Left ventricle myocardium inferior (tissue), 1 donor: ENCODE measurements at places on chromosomes 4 and X. TPM values are rescaled to one million over a fixed set of nuclear protein-coding genes. Genes with fewer than 3 reads are reported as not detected.

ODAPH gene
- total RNA-seq, result not detected

SPON2 gene
- 13.9 TPM for total RNA-seq

TBC1D8B gene
- 2.0 TPM for total RNA-seq

SPANXA1 gene
- not detected for total RNA-seq

DNA sequence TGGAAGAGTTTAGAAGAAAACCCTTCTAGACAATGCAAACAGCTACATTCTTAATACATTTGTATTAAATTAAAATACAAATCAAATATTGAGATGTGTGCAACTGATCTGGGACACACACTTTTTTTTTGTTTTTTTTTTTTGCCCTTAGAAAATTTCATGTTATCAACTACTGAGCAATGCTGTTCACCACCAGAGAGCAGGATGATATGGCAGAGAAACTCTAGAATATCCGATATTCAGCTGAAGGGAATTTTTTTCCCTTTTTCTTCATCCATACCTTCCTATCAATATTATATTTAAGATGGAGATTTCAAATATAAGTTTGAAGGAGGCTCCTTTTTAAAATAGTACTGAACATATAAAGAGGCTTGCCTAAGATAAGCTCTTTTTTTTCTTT is 1.0 kb downstream of the NDST3 start:
- peaks cover 79% of the 10 kb centered on the region for H3K27me3 ChIP-seq
- H3K27ac ChIP-seq, result no peak overlapping the region
- peaks cover 13% of the 10 kb centered on the region for H3K4me1 ChIP-seq
- H3K4me3 ChIP-seq, result no peak overlapping the region

GRCh38 chr4:52751487-52751911 is 274 bp upstream of the ERVMER34-1 start:
- H3K4me1 ChIP-seq, result peaks cover 20% of the 10 kb centered on the region
- peaks cover 42% of the 10 kb centered on the region for H3K27me3 ChIP-seq
- peak overlapping the region; percentile 33 for H3K27ac ChIP-seq

DNA sequence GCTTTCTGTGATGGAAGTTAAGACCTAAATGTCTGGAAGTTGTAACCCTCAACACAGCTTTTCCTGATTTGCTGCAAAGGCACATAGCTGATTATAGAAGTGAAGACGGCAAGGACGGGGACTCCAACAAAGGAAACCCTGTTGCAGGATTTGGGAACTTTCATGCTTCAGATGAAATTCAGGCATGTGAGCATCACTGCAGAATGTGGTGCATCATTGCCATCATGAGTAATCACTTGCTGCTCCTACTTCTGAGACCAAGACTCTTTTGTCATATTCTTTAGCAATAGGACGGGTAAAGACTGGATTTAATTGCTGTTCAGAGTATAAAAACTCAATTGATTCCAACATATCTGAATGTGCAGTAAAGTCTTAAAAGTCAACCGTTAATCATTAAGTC is 35.8 kb downstream of the YIPF6 start:
- peaks cover 24% of the 10 kb centered on the region for H3K36me3 ChIP-seq
- H3K27ac ChIP-seq, result no peak overlapping the region
- H3K4me3 ChIP-seq, result no peak overlapping the region
- no peaks in the 10 kb centered on the region for H3K4me1 ChIP-seq
- no peak for DNase-seq

DNA sequence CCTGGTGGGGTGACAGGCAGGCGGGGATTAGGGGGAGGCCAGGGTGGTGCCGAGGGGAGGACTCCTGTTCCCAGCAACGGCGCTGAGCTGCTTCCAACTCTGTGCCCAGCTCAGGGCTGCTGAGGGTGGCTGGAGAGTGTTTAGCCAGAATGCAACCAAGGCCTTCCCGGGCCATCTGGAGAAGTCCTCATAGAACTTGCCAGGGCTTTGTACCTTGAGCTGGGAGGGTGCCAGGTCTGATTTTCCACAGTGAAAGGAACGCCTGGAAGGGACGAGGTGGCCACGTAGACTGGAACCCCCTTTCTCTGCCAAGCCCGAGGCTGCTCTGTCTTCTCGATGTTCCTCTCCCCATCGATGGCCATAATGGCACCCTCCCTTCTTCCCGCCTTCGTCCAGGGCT is 57.0 kb upstream of the GPR78 start:
- H3K27me3 ChIP-seq, result peaks cover 23% of the 10 kb centered on the region
- H3K27ac ChIP-seq, result no peak overlapping the region
- H3K4me3 ChIP-seq, result no peak overlapping the region
- no peaks in the 10 kb centered on the region for H3K4me1 ChIP-seq
- no peaks in the 10 kb centered on the region for H3K36me3 ChIP-seq

DNA sequence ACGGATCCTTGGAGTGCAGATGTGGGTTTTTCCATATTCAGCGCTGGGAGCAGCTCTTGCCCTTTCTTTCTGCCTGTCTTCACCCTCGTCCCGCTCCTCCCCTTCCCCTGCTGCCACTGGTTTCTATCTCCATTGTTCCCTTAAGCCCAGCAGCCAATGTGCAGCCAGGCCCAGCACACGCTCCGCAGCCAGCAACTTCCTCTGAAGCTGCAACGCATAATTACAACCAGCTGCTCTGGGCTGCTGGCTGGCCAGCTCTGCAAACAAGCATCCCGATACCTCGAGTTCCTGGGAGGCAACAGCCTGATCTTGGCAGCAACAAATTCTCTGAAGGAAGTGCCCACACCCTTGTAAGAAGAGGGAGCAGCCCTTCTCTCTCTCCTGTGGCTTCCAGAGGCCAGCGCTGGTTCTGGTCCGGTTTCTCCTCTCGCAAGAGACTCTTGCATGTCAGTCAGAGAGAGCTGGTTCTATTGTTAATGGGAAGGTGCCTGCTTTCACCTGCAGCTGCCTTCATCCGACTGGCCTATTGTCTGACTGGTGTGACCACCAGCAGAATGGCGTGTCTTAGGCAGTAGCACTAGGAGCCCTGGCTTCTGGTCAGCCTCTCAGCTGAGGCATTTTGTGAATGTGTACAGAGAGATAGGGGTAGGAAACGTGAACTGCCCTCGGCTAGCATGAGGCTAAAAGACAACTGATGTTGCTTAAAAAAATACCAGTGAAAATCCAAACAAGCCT is 83.8 kb upstream of the MAML3 start:
- no peaks in the 10 kb centered on the region for H3K27me3 ChIP-seq
- H3K4me3 ChIP-seq, result peak overlapping the region; percentile 53
- DNase-seq, result peak; percentile 79
- H3K4me1 ChIP-seq, result peaks cover 50% of the 10 kb centered on the region
- peak overlapping the region; percentile 93 for H3K27ac ChIP-seq
